Stomach (tissue), 19 donors: ENCODE measurements at places on chromosomes 6 and 20. TPM values are rescaled to one million over a fixed set of nuclear protein-coding genes. Genes with fewer than 3 reads are reported as not detected.

SYNCRIP gene
- 134 TPM for total RNA-seq

TREM2 gene
- total RNA-seq: not detected

COL21A1 gene
- 69.4 TPM for total RNA-seq

GPR6 gene
- total RNA-seq: not detected

ZSWIM3 gene
- total RNA-seq: 0.87 TPM

SNX21 gene
- total RNA-seq: 48.3 TPM

DNA sequence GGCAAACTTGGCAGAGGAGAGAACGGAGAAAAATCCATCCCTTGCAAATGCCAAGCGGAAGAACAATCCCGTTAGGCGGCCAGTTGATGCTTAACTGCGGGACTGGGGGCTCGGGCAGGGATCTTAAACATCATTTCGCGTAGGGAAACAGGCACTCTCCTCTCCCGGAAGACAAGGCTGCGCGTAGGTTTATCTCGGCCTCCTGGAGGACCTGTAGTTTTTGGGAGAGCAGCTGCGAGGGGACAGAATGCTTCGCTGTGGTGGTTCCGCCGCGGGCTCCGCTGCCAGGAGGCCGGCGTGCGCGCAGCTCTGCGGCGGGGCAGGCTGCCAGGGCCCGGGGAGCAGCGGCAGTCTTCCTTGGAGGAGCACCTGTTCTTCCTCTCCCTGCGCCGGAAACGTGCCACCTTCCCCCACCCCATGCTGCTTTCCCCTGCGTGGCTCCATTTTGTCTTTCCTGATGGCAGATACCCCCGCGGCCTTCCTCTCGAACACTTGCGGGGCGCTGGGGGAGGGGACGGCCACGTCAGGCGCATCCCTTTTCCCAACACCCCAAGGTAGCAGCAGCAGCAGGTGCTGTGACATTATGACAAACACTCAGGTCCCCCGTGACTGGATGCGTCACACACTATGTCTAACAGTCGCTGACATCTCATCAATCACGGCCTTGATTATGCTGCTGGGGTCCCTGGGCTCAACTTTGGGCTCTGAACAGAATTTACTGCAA is 230.7 kb upstream of the BTBD3 start:
- peaks cover 18% of the 10 kb centered on the region for H3K4me1 ChIP-seq
- peak overlapping the region; percentile 53 for H3K27ac ChIP-seq
- H3K4me3 ChIP-seq: peak overlapping the region; percentile 43

GRCh38 chr6:1832844-1833787 is 223.4 kb downstream of the FOXC1 start:
- no peaks in the 10 kb centered on the region for H3K27me3 ChIP-seq
- H3K4me3 ChIP-seq: no peak overlapping the region
- peak; percentile 84 for DNase-seq
- peaks cover 5% of the 10 kb centered on the region for H3K36me3 ChIP-seq
- no peaks in the 10 kb centered on the region for H3K4me1 ChIP-seq
